T-helper 1 cell (primary cell): ENCODE measurements at places on chromosomes 4 and X.

GRCh38 chrX:52031371-52031770 lies 37.6 kb downstream of the MAGED4B start:
- no peak for DNase-seq

DNA sequence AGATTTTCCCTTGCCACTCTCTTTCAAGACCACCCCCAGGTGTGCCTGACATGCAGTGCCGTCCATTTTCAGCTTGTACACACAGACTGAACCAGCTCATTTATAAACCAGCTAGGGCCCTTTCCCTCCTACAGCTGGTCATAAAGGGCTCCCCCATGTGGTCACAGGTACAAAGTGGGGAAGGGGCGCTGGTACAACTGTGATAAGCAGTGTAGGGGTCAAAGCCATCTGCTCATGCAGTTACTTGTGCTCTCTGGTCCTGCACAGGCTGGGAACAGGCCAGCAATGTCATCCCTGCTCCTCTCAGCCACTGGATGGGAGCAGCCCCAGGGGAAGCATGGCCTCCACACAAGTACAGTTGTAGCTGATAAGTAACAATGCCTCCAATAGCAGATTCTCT lies 20.6 kb downstream of the GABRQ start:
- no peak for DNase-seq

DNA sequence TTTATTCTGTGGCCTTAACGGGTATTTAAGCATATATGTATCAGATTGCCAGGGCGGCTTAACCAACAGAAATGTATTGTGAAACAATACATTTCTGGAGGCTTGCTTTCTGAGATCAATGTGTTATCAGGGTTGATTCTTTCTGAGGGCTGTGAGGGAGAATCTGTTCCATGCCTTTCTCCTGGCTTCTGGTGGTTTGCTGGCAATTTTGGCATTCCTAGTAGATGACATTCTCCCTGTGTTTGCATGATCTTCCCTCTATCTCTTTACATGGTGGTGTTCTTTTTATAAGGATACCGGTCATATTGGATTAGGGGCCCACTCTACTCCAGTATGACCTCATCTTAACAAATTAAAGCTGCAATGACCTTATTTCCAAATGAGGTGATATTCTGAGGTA lies 16.9 kb upstream of the CEP135 start:
- DNase-seq, result no peak

- no peak for DNase-seq
Measured at GRCh38 chrX:96126182-96126581, 558.5 kb upstream of the DIAPH2 start.

GRCh38 chr4:101421386-101421785 lies 74.1 kb upstream of the PPP3CA start:
- no peak for DNase-seq

GRCh38 chr4:10747186-10747585 lies 62.6 kb upstream of the CLNK start:
- DNase-seq, result no peak

DNA sequence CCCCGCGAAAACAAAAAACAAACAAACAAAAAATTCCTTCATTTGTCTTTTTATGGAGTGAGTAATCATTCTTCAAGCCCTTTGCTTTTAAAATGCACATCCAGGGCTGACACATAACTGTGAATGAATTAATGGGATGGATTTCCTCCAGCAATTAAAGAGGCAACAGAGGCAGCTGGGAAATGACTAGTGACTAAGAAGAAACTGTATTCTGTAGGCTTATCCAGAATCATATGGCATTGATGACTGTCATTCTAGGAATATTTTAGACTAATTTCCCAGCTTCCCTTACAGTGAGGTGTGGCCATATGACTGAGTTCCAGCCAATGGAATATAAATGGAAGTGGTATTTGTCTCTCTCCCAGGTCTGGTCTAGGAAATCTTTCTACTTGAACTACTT lies 46.8 kb upstream of the PDE5A start:
- no peak for DNase-seq

DNA sequence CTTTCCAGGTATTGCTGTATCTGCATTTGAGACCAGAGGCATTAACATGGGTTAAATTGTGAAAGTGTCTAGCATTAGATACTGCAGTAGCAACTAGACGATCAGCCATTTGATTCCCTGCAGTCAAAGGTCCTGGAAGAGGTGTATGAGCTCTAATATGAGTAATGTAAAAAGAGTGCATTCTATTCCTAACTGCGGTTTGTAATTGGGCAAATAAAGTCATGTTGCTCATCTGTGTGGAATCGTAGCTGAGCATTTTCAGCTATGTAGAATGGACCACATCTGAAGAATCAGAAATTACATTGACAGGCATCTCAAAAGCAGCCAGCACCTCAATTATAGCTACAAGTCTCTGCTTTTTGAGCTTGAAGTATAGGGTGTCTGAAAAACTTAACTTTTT lies 157.6 kb downstream of the ZNF518B start:
- no peak for DNase-seq

GRCh38 chr4:16416601-16417000 lies 190.3 kb upstream of the TAPT1 start:
- no peak for DNase-seq

- DNase-seq, result no peak
Measured at GRCh38 chr4:13567125-13567524, 22.8 kb upstream of the NKX3-2 start.

DNA sequence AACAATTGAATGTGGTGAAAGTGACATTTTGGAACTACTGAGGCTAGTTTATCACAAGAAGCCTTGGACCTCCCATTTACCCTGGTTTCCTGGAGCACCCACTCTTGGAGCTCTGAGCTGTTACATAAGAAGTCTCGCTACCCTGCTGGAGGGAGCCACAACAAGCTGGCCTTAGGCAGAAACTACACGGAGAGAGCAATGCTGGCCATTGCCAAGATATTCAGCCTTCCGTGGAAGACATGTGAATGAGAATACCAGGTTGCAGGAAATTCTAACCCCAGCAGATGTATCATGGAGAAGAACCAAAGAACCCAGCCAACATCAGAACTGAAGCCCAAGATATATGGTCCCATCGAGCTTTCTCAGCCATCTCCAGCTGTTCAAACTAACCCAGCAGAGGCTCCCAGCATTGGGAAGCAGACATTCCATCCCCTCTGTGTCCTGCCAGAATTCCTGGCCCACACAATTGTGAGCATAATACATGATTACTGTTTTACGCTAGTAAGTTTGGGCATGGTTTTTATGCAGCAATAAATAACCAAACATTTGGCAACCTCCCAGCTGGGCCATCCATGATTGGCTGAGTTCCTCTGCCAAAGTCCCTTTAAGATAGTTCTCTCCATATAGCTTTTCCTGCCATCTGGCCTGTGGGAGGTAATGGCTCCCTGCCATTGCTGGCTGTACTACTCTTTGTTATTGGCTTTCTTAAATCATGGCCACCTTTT lies 17.9 kb upstream of the PDE5A start:
- DNase-seq, result no peak

DNA sequence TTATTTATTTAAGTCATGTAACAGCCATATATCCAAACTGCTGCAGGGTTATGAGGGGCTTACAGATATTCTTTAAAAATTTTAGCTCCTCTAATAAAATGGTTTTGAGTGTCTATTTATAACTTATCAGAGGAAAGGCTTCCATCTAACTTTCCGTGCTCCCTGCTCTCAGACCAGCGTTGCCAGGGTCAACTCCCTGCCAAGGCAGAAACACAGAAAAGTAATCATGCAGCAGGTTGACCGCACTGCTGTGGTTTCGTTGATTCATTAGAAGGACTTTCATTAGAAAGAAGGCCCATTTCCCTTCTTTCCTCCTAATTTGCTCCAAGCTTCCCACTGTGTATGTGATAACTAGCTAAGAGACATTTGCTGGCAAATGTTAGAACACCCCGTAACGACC lies 33.9 kb downstream of the BCLAF3 start:
- no peak for DNase-seq
